ENCODE measurements at places on chromosomes 6 and 20. TPM values are rescaled to one million over a fixed set of nuclear protein-coding genes. Genes with fewer than 3 reads are reported as not detected.

The RNF144B gene
- total RNA-seq = 13.2 TPM

The DPPA5 gene
- not detected for total RNA-seq

The COL12A1 gene
- 470 TPM for total RNA-seq

The COL21A1 gene
- total RNA-seq = 151 TPM

The KCNS1 gene
- total RNA-seq = 0.21 TPM

The GTSF1L gene
- not detected for total RNA-seq

The TREM2 gene
- total RNA-seq = 0.95 TPM

The OR2B3 gene
- total RNA-seq = not detected

The RALGAPA2 gene
- total RNA-seq = 41.6 TPM

The HRH3 gene
- total RNA-seq = 0.16 TPM

The ENPP5 gene
- total RNA-seq = 5.2 TPM

The C6orf58 gene
- not detected for total RNA-seq

The SMPDL3A gene
- total RNA-seq = 25.9 TPM

The TRIM38 gene
- total RNA-seq = 13.4 TPM

The DEFB115 gene
- total RNA-seq = not detected

The HLA-DQB1 gene
- total RNA-seq = 4.0 TPM

The CCN6 gene
- total RNA-seq = not detected

The HSD17B8 gene
- total RNA-seq = 7.6 TPM

The XKR7 gene
- 0.05 TPM for total RNA-seq

The BIRC7 gene
- total RNA-seq = not detected

The BMP7 gene
- total RNA-seq = 12.1 TPM

The TCP11 gene
- 0.37 TPM for total RNA-seq

The SLC22A1 gene
- total RNA-seq = 0.53 TPM

The ENPP3 gene
- 2.4 TPM for total RNA-seq

The PPP1R3G gene
- 4.7 TPM for total RNA-seq

The HLA-DOA gene
- 2.7 TPM for total RNA-seq

The SMLR1 gene
- not detected for total RNA-seq

The ZNF334 gene
- 20.5 TPM for total RNA-seq

The VSTM2L gene
- total RNA-seq = 1.3 TPM

The GSTA2 gene
- not detected for total RNA-seq

The KCNQ2 gene
- 2.1 TPM for total RNA-seq

The RAB44 gene
- 0.26 TPM for total RNA-seq

The NINL gene
- 11.3 TPM for total RNA-seq

The SLC17A9 gene
- total RNA-seq = 8.9 TPM

The PRRT1 gene
- total RNA-seq = 0.42 TPM

The CD83 gene
- 16.9 TPM for total RNA-seq

The BPI gene
- total RNA-seq = 0.32 TPM

The PPP1R16B gene
- total RNA-seq = 5.6 TPM

The ADGRF5 gene
- 41.3 TPM for total RNA-seq

The FRMD1 gene
- 0.21 TPM for total RNA-seq
